ENCODE measurements at places on chromosomes 13 and 19. TPM values are rescaled to one million over a fixed set of nuclear protein-coding genes. Genes with fewer than 3 reads are reported as not detected.

The MUC16 gene
- total RNA-seq: not detected

DNA sequence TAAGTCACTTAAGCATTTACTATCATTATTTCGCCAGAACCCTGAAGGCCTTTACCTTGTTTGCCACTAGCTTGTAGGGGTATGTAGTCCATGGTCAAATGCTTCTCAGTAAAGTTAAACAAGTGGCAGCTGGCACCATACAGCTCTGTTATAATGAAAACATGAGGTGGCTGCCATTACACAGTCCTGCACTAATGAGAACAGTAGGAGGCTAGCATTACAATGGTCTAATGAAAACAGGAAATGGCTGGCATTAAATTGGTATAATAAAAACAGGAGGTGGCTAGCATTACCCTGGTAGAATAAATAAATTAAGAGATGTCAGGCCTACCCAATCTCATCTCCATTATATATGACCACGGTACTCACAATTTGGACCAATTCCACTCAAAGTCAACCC is 107.5 kb downstream of the PCDH17 start:
- no peak for DNase-seq

DNA sequence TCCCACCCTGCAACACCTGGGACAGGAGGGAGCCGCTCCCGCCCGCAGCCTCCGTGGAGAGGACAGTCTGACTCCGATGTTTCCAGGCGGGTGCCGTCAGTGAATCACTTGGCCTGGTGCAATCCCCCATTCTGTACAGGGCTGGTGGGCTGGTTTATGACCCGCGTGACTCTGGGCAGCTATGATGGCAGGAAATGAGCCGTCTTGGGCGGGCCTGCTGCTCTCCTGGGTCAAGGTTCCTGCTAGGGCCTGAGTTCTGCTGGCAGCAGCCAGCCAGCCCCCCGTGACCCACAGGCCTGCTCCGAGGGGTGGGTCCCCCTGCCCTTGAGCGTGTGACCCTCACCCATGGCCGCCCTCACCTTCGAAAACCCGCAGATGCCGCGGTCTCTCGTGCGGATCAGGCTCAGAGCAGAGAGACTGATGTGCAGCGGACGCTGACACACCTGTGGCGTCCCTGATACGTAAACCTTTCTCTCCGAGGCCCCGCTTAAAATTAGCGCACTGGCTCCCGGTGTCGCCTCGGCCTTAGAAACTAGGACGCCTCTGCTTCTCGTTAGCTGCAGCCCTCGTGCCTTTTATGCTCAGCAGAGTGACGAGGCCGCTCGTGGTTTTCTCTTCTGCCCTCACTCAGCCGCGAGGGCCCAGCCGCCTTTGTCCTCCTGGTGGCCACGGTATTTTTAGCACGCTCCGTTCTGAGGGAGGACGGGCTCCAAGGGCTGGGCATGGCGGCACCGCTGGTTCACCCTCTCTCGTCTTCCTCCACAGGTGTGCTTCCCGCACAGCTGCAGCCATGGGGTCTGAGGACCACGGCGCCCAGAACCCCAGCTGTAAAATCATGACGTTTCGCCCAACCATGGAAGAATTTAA is 63.4 kb downstream of the KDM4B start:
- no peak for DNase-seq

DNA sequence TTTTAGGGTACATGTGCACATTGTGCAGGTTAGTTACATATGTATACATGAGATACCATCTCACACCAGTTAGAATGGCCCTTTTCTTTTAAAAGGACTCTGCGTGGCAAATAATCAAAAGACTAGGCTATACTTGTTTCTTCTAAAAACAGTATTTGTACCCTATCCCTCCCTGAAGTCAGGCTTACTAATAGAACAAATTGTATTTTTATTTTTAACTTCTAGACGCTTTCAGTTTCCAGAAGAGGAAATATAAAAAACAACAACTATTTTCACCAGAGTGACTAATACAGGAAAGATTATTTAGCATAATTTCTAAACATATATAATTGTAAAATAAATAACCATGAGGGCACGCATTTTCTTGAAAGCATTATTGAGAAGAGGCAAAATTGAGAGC is 83.6 kb downstream of the ITGBL1 start:
- no peak for DNase-seq

The ZSCAN4 gene
- not detected for total RNA-seq

DNA sequence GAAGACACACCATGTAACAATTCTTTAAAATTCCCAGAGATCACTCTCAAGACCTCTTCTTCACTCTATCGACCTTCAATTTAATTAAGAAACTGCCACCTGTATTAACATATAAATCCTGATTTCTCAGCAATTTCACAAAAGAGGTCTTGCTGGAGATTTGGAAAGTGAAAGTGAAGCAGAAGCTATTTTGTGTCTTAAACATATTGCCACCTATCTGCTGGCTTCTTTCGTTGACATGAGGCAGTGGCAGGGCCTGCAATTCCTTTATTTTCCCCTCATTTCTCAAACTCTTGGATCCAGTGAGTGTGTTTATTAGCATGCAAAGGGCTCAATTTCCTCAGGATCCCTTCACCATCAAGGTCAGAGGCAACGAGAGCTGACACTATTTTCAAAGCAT is 780.2 kb upstream of the SLITRK1 start:
- DNase-seq: no peak

The CYP4F8 gene
- total RNA-seq: not detected

DNA sequence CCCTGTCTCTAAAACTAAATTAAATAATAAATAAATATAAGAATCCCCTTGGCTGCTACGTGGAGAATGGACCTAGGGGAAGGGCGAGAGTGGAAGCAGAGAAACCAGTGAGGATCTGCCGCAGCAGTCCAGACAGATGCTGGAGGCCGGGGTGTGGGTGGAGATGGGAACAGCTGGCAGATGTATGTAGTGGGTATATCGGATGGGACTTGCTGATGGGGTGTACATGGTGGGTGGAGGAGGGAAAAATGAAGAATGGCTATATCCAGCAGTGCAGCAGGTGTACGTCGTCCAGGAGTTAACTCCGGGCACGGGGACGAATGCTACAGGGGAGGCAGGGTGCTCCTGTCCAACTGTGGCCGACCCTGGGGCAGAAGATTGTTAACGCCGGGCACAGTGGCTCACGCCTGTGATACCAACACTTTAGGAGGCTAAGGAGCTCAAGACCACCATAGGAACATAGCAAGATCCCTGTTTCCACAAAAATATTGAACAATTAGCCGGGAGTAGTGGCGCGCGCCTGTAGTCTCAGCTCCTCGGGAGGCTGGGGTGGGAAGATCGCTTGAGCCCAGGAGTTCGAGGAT is 654 bp downstream of the CEP89 start:
- DNase-seq: no peak

DNA sequence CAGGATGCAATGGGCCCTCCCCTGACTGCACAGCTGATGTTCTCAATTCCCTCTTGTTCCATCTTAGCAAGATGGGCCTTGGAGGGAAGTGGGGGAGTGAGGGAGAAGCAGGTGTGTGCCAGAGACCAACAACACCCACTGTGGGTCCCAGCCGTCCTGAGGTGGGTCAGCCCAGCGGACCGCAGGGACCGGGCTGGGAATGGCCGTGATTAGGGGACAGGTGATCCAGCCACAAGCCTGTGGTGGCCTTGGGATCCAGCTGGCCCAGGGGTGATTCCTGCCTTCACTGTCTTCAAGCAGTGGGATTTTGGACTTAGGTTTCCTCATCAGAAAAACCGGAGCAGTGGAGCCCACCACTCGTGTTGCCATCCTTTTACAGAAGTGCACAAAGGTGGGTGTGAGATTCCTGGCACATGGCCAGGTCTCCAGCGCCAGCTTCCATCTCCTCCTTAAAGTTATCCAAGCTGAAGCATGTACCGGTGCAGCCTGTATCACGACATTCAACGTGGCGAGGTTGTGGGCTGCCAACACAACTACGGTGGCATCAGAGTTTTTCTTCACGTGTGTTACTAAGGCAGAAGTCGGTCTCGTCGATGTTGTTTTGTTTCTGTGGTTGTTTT is 9.0 kb upstream of the ATP11A start:
- DNase-seq: no peak
